ENCODE measurements at places on chromosomes 7 and 10.

GRCh38 chr7:128264477-128264876 is 23.4 kb downstream of the LEP start:
- no peak for DNase-seq

- DNase-seq, result no peak
Measured at GRCh38 chr10:109996766-109997171, 11.0 kb upstream of the ADD3 start.

GRCh38 chr10:44326474-44327030 is 58.3 kb downstream of the CXCL12 start:
- DNase-seq, result peak; percentile 78

DNA sequence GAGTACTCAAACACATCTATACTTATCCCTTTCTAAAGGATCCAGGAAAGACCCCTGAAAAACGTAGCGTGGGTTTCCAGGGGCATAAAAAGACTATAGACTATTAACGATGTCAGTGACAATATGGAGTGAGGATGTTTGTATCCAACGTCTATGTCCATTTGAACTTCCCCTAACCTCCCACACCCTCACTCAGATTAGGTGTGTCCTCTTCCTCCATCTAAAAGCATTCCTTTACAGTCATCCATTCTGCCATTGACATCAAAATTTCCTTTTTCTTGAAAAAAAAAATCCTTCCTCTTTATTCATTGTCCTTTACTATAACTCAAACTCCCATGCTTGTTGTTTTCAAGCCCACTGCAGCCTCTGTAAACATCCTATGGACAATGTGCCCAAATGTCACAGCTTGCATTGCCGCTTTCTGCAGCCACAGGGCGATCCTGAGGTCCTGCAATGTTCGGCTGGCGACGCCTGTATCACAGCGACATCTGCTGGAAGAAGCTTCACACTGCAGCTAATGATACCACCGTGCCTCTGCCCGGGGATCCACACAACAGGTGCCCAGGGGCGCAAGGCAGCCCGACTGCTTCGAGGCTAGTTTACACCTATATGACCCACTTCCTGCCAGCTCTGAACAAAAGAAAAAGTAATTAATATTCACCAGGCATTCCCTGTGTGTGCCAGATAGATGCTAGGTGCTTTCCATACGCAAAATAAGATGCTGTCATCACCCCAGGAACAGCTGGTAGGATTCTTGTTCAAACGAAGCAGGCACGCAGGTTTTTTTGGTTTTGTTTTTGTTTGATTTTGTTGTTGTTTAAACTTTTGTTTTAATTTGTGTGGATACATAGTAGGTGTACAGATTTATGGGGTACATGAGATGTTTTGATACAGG is 267.9 kb upstream of the GHITM start:
- DNase-seq, result peak; percentile 54

DNA sequence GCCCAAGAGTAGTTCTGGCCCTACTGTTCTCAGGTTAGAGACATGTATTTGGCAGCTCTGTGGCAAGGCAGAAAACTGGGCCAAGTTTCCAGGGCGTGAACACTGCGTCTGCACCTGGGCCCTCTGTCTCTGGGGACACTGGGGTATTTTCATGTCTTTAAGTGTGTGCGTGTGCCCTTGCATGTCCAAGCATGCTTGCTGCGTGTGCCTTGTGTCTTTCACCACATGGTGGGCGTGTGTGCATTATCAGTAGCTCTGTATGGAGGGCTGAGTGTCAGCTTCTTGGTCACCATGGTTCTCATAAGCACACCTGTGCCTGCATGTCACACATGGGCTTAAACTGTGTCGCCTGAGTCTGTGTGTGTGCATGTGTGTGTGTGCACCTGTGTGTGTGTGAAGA is 69.3 kb downstream of the HIPK2 start:
- DNase-seq, result peak; percentile 89

DNA sequence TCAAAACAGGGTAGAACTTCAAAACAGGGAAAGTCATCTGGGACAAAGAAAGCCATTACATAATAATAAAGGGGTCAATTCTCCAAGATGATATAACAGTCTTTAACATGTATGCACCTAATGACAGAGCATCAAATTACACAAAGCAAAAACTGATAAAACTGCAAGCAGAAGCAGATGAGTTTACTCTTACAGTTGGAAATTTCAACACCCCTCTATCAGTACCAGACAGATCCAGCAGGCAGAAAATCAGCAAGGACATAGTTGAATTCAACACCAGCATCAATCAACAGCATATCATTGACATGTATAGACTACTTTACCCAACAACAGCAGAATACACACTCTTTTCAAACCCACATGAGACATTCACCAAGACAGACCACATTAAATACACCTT is 233.0 kb upstream of the NEBL start:
- DNase-seq, result peak; percentile 6

DNA sequence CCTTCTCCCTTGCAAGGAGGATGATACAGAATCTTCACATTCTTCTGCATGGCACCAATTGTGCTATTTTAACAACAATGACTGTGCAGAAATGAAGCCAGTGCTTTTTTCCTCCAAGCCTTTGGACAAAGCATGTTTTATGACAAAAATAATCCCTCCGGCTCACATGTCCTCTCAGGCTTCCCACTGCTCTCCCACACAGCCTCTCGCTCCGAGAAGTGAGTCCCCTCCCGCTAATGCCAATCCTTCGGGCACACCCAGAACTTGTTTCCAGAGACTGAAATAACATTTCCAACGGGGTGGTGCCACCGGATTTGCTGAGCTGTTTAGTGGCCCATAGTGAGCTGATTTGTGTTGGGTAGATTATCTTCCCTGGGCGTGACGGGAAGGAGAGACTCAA is 35.8 kb downstream of the RBM17 start:
- no peak for DNase-seq

GRCh38 chr7:12322284-12322902 is 81.3 kb downstream of the VWDE start:
- peak; percentile 14 for DNase-seq

- DNase-seq, result no peak
Measured at GRCh38 chr10:105409370-105409769, 768.3 kb downstream of the SORCS3 start.

GRCh38 chr7:52863652-52864051 is 171.8 kb upstream of the POM121L12 start:
- DNase-seq, result no peak

DNA sequence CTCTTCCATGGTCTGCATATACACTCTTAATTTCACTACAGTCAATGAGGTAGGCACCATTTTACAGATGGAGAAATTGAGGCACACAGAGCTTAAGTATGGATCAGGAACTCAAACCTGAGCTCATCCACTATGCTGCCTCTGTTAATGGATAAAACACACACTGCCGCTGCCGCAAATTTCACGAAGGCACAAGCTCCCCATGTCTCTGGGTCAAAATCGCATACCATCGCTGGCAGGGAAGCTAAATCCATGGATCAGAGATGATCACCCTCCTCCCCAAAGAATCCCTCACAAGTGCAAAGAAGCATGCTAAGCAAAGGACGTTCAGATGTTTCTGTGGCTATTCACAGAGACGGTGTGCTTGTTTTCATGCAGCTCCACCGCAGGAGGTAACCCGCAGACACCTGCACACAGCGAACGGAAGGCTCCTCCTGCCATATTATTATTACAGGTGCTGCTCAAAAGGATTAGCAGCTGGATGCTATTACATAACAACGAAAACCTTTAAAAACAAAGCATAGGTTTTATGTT is 109.3 kb downstream of the UBE2H start:
- peak; percentile 75 for DNase-seq

- DNase-seq, result no peak
Measured at GRCh38 chr7:18458830-18459229, 36.7 kb upstream of the HDAC9 start.

GRCh38 chr10:6813856-6814255 is 233.8 kb upstream of the PRKCQ start:
- no peak for DNase-seq

GRCh38 chr10:96339956-96340904 is 18.6 kb downstream of the OPALIN start:
- peak; percentile 65 for DNase-seq

DNA sequence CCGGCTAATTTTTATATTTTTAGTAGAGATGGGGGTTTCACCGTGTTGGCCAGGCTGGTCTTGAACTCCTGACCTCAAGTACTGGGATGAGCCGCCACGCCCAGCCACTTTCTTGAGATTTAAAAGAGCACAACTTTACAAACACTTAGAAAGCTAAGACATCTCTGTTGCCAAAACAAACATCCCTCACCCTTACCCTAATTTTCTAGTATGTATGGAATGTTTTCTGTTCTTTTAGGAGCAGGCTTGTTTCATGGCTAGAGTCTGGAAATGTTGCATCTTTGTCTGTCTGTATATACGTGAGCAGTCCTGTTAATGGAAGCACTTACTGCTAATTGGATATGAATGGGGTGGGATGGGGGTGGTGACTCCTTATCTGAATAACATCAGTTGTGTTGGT is 2.9 kb downstream of the OLAH start:
- no peak for DNase-seq

GRCh38 chr10:58479045-58479444 is 33.6 kb upstream of the BICC1 start:
- DNase-seq, result no peak

- no peak for DNase-seq
Measured at GRCh38 chr10:17219024-17219423, 9.0 kb upstream of the VIM start.

GRCh38 chr7:22316914-22317313 is 40.0 kb downstream of the RAPGEF5 start:
- peak; percentile 12 for DNase-seq

DNA sequence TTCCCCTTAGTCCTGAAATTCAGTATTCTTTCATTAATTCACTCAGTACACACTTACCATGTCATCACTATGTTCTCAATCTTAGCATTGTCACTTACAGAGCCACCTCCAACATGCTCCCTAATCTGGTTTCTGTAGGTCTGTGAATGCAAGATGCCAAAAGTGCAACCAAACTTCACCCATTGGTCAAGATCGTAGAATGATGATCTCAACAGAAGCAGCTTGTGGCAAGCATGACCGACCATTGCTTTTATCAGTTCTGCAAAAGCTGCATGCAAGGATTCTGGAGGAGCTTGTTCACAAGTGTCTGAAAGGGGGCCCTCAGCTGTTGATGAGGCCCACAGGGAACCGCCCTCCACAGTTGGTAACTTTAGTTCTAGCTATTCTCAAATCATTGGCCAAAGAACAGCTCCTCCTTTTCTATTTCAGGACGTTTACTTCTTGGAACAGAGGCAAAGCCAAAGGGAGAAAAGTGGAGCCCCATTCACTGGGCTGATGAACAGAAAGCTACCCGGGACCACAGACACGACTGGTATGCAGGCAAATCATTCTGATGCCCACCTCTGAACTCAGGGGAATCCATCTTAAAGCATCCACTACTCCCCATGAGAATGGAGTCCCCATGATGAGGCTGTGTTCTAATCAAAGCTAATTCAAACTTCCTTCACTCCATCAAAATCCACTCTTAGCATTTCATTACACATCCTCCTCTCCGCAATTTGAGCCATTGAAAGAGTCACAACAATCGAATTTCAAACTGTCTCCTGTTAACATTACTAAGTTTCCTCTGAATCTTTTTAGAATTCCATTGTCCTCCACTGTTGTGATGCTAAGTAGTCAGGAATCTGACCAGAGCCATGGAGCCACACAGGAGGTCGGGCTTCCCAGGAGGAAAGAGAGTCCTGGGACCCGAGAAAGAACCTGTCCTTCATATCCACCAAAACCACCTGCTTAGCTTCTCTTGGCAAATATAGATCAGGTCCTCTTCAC is 13.9 kb downstream of the GRB10 start:
- DNase-seq, result no peak

- DNase-seq, result no peak
Measured at GRCh38 chr10:46301721-46302479, 15.1 kb downstream of the ANTXRL start.

GRCh38 chr7:55574051-55574717 is 1.9 kb upstream of the VOPP1 start:
- DNase-seq, result no peak

DNA sequence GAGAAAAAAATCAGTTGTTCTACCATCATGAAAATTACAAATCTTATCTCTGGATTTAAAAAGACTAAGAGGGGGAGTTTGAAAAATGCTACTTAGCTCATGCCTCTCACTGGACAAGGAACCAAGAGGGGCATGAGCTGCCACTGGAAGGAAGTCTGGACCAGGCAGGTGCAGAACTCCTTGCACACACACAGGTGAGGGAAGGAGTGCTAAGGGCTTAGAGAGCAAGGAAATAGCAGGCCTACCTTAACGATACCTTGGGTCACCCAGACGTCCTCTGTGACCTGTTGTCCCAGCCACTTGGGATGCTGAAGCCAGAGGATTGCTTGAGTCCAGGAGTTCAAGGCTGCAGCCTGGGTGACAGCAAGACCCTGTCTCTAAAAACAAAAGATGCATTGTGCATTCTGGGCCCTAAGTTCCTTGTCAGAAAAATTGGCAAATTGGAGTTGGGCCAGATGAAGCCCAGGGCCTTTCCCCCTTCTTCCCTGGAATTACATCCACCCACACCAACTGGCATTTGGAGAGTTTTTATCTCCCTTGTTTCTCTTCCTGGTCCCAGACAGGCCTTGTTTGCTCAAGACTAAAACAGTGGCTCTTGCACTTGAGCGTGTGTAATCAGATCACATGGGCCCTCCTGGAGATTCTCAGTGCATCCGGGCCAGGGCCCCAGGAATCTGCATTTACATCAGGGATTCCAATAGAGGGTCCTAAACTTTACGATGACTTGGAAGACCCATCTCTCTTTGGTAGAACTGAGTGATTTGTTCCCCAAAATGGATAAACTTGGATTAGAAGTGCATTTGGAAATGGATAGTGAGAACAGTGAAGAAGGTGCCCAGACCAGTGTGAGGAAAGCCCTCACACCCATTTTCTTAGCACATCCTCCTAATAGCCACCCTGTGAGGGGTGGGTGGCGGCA is 3.0 kb downstream of the DDIT4 start:
- peak; percentile 32 for DNase-seq

GRCh38 chr7:33044986-33045385 is 17.6 kb downstream of the NT5C3A start:
- DNase-seq, result no peak

- no peak for DNase-seq
Measured at GRCh38 chr10:129741280-129741977, 222.6 kb downstream of the EBF3 start.

DNA sequence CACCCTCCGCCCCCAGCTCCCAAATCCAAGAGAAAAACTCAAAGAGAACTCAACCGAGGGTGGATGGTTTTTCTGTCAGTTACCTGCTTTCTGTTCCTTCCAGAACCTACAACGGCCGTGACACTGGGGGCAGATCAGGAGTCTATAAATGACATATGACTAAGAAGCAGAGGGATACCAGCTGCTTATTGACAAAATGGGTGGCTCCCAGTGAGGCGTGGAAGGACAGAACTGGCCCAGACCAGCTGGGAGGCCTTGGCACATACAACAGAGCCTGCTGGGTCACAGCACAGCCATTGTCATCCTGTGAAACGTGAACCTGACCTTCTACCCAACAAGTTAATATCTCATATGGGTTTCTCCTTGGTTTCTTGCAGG is 84.3 kb upstream of the ADRB1 start:
- DNase-seq, result no peak

- DNase-seq, result no peak
Measured at GRCh38 chr10:94186722-94187121, 176.0 kb downstream of the NOC3L start.

GRCh38 chr10:18397906-18398305 is 253.5 kb downstream of the NSUN6 start:
- DNase-seq, result peak; percentile 80

- DNase-seq, result peak; percentile 62
Measured at GRCh38 chr7:9958486-9958885, 1015.2 kb upstream of the PHF14 start.

GRCh38 chr10:74799721-74800221 is 26.6 kb upstream of the KAT6B start:
- DNase-seq, result no peak

GRCh38 chr7:101589052-101589451 is 40.0 kb downstream of the MYL10 start:
- no peak for DNase-seq

Measured in NCI-H2171 treated with DMSO at 0.1 percent for 48 hours (cell line).